ENCODE measurements at places on chromosomes 3 and 15.

- DNase-seq, result no peak
These were observed 22.8 kb upstream of the KCTD6 start for GRCh38 chr3:58469096-58469495.

DNA sequence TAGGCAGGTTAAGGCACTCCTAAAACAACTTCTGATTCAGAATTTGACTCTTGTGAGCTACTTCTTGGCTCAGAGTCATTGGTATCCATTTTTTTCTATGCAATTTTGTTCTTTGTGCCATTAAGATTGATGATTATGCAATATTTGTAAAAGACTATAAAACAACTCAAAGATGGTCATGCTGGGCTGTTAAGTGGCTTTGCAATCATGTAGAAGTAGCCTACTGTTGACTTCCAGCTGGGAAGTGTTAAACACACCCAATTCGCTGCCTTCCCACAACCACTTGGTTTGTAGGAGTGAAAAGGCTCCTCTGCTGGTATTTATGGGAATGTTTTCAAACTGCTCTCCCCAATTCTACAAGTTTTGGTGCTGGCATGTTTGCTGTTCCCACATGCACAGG lies 74.7 kb upstream of the COL6A6 start:
- no peak for DNase-seq

DNA sequence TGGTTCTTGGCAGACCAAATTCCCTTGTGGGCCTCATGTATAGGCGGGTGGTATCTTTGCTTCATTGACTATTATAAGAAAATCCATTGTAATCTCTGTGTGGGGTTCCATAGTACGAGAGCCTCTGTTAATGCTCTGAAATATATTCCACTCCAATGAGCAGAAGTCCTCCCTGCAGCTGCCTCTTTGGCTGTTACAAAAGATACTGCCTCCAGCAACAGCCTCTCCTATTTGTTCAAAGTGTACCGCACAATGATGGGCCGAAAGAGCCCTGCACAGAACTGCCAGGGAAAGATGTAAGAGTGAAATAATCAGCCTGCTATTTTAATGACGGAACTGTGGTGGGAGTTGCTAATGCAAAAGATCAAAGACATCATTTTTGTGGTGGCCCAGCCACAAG lies 48.9 kb downstream of the GRK7 start:
- DNase-seq, result no peak

DNA sequence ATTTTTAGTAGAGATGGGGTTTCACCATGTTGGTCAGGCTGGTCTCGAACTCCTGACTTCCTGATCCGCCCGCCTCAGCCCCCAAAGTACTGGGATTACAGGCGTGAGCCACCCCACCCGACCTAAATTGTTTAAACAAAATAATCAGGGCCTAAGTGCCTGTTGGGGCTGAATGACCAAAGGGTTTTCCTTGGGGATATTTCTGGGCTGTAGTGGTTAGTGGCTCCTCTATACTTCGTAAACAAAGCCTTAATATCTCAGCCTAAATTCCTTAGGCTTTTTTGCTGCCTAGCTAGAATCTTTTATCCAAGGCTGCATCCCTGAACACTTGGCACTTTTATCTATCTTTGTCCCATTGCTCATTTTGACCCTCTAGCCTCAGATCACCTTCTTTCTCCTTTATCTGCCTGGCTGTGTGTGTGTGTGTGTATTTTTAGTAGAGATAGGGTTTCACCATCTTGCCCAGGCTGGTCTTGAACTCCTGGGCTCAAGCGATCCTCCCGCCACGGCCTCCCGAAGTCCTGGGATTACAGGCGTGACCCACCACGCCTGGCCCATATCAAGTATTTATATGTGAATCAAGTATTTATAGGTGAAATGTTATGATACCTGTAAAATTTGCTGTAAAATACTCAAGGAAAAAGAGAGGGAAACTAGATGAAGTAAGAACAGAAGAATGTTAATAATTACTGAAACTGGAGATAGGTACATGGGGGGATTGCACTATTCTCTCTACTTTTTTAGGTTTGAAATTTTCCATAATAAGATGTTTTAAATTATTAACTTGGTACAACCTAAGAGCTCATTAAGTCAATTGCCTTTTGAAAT lies 1.8 kb downstream of the NUSAP1 start:
- DNase-seq, result no peak

DNA sequence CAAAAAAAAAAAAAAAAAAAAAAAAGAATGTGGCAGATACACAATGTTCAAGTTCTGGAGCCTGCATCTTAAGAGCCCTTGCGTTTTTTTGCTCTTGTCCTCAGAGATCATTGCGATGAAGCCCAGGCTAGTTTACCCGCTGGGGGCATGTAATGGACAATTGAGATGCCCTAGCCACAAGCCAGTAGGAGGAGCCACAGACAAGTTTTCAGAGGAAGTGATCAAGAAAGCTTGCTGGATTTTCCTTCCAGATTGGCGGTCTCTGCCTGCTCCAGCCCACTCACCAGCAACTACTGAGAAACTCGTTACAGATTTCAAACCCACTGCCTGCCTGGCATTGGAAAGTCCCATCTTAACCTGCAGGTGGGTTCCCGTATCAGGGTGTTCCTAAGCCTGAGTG lies 192.1 kb upstream of the EOMES start:
- no peak for DNase-seq

- no peak for DNase-seq
These were observed 45.8 kb upstream of the FBXL22 start for GRCh38 chr15:63551400-63551799.

GRCh38 chr3:10263646-10264363 lies 15.5 kb downstream of the TATDN2 start:
- DNase-seq, result no peak

DNA sequence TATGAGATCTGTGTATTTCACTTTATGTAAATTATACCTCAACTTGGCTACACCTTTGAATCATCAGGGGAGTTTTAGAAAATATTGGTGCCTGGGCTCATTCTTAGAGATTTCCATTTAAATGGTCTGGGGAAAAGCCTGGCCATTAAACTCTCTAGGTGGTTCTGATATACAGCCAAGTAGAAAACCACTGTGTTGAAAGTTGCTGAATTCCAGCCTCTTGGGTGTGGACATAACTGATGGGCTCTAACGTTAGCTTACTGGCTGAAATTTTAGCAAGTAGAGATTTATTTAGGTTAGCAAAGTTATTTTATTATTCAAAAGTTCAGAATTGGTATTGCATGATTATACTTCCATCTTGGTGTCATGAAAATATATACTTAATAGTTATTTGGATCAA lies 84.1 kb downstream of the ATG7 start:
- no peak for DNase-seq

GRCh38 chr3:32186097-32186496 lies 52.4 kb upstream of the CMTM8 start:
- no peak for DNase-seq

DNA sequence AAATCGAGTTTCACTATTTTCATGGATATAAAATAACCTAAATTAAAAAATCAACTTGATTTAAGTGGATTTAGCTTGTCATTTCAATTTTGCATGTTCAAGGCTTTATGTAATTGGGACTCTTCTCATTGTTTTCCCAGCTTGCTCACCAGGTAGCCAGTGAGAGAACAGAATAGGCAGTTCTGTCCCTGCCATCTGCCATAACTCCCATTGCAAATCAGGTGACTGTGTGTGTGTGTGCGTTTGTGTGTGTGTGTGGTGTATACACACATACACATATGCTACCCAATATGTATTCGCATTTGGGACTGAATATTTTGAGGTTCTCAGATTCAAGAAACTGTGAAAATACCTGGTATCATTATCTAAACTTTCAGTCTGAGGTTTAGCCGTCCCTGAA lies 1069.8 kb downstream of the IGSF11 start:
- DNase-seq, result no peak

GRCh38 chr3:67635257-67635656 lies 19.2 kb downstream of the SUCLG2 start:
- no peak for DNase-seq

GRCh38 chr15:72319360-72319984 lies 485 bp downstream of the CELF6 start:
- no peak for DNase-seq

- DNase-seq, result peak; percentile 11
These were observed 207.2 kb downstream of the EPHA3 start for GRCh38 chr3:89314454-89315098.

DNA sequence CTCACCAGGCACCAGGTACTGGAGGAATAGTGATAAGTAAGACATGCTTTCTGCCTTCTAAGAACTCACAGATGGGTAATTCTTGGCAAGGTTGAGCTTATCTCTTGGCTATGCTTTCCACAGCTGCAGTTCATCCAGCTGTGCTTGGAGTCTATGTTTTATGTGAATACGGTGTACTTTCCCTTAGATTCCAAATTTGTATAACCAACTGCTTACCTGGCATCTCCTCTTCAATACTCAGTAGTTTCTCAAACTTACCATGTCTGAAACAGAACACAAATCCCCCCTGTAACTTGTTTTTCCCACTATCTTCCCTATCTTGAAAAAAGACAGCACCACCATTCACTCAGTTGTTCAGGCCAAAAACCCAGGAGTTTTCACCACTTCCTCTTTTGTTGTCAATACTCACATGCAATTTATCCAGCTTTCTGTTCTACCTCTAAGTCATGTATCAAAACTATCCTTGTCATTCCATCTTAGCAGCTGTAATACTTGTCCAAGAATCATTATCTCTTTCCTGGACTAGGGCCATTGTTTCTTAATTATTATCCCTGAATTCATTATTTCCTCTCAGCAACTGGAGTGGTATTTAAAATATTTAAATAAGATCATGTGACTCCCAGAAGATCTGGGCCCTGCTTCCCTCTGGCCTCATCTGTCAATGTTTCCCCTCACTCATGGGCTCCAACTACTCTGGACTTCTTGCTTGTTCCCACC lies 32.6 kb downstream of the COL6A5 start:
- DNase-seq, result no peak

DNA sequence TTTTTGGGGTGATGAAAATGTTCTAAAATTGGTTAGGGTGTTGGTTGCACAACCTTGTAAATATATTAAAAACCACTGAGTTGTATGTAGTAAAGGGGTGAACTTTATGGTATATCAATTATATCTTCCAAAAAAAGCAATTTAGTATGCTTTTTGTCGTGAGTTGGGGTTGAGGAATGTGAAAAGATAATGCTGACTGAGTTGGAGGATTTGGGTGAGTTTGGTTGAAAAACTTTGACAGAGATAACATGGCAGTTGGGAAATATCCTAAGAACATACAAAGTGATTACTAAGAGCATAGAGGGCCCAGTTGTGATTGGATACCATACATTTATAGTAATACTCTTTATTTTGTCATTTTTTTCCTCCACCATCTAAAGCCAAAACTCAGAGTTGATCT lies 33.6 kb downstream of the HMG20A start:
- DNase-seq, result no peak

- peak; percentile 16 for DNase-seq
These were observed 3.7 kb downstream of the TMEM42 start for GRCh38 chr3:44865272-44866035.

DNA sequence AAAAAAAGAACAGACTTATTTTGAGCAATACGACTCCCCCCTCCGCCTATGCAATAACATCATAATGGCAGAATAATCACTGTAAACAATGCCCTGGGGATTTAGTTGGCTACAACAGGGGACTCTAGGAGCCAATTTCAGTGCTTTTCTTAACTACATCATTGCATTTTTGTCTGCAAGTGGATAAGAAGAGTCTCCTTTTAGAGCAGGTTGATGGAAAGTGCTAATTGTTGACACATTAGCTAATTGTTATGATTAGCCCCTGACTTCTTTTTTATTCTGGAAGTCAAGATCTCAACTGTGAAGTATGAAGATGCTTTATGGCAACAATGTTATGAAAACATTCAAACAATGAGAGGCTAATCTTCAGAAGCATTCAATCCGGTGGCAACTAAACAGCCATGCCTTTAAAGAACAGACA lies 121.2 kb downstream of the MECOM start:
- DNase-seq, result peak; percentile 96

GRCh38 chr3:152516216-152516615 lies 247.5 kb downstream of the MBNL1 start:
- DNase-seq, result no peak

DNA sequence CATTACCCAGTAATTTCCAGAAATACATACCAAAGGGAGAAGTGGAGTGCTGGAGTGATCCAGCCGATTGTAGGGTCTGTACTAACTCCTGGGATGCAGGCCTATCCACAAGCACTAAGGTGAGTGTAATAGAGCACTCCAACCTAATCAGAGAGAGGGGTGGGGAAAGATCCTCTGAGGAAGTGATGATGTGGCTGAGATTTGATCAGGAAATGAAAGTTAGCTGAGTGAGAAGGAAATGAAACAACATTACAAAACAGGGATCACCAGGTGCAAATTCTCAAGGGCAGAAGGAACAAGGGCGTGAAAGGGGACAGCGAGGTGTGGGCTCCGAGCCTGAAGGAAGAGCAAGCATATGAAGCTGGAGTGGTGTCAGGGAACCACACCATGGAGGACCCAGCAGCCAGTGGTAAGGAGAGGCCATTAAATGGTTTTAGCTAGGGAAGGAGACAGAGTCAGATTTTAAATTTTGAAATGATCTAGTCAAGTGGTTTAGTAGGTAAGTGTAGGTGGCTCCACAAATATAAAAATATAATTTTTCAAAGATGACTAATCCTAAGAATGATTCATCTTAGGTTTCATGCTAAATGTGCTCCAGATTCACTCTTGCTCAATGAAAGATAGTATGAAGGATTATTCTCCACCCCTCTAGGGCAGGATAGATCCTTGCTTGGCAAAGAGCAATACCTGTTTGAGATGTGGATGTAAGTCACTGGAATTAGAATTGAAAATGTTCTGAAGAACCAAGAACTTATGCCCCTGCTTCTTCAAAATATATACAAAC lies 348.7 kb downstream of the TBL1XR1 start:
- DNase-seq, result no peak

- DNase-seq, result no peak
These were observed 62.4 kb upstream of the SLC24A5 start for GRCh38 chr15:48058371-48058770.

DNA sequence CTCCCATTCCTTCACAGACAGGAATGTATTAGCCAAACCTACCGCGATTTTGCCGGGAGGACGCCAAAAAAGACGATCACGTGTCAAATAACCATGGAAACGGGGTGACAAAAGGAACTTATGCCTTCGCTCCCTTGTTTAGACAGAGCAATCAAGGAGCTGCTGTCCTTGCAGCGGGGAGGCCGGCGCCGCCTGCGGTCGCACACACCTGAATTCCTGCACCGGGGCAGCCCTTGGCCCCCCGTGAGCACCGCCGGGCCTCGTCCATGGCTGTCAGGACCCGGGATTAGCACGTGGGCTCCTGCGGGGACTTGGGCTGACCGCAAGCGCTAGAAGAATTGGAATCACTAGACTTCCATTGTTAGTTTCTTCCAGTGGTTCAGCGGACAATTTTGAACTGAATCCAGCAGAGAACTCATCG lies 193.1 kb downstream of the SHQ1 start:
- DNase-seq, result no peak
